RPMI8226 (cell line): ENCODE measurements at places on chromosomes 13 and 19.

GRCh38 chr19:1269478-1270212 is 513 bp downstream of the CIRBP start:
- DNase-seq: peak; percentile 91

- no peak for DNase-seq
Measured at GRCh38 chr19:17605117-17605516, 49.7 kb downstream of the COLGALT1 start.

DNA sequence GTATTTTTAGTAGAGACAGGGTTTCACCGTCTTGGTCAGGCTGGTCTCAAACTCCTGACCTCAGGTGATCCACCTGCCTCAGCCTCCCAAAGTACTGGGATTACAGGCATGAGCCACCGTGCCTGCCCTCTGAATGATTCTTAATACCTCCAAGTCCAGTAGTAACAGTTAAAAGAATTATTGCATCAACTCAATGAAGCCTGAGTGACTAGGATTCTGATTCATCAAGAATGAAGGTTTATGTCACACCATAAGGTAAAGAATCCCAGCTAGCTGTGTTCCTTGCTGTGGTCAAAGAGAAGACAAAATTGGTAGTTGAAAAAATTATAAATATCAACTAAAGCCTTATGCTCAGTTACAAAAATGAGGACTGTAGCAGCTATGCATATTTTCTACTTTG is 81.2 kb upstream of the ABCC4 start:
- no peak for DNase-seq

- no peak for DNase-seq
Measured at GRCh38 chr19:10335352-10335985, 2.1 kb upstream of the RAVER1 start.

GRCh38 chr19:16168465-16169081 is 4.8 kb downstream of the CIB3 start:
- DNase-seq: no peak

- DNase-seq: no peak
Measured at GRCh38 chr13:43769529-43769928, 17.2 kb downstream of the ENOX1 start.
